ENCODE measurements at places on chromosomes 5 and 9. TPM values are rescaled to one million over a fixed set of nuclear protein-coding genes. Genes with fewer than 3 reads are reported as not detected.

- H3K27me3 ChIP-seq = peaks cover 7% of the 10 kb centered on the region
- no peaks in the 10 kb centered on the region for H3K4me1 ChIP-seq
- no peaks in the 10 kb centered on the region for H3K36me3 ChIP-seq
- no peak overlapping the region for H3K4me3 ChIP-seq
- no peak overlapping the region for H3K27ac ChIP-seq
- DNase-seq = no peak
These were observed 24.1 kb downstream of the S1PR3 start for GRCh38 chr9:89015336-89015735.

DNA sequence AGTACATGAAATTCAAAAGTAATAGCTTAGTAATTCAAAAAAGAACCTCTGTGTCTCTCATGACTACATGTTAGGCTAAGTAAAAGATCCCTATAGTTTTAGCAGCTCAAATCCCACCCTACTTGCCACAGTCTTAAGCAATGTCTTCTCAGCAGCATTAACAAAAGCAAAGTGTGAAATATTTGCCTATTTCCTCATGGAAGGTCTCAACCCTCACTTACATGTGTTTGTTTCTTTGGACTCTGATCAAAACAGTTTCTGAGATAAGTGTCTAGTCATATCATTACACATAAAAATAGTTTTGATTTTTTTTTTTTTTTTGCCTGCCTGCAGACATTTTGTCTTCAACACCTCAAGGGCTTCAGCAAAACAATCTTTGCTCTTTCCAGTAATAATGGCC is 310.5 kb downstream of the CETN3 start:
- no peak overlapping the region for H3K27ac ChIP-seq
- no peak for DNase-seq
- H3K4me1 ChIP-seq = no peaks in the 10 kb centered on the region
- no peak overlapping the region for H3K4me3 ChIP-seq

Gene LRRC70
- 1.4 TPM for total RNA-seq

DNA sequence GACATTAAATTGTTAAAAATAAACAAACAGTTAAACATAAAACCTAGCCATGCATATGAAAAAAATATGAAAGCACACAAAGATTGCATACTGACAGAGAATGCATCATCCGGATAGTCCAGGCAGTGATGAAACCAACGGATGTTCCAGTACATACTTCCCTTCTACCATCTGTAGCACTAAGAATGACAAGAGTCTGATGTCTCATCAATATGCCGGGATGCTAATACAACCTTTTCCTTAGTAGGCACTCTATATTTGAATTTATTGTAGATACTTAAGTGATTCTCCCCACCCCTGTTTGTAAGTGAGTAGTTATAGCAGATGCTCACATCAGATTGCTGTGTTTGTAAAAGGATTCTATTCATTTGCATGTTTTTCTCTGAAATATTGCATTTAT is 571.2 kb upstream of the WWC1 start:
- H3K4me1 ChIP-seq = no peaks in the 10 kb centered on the region
- no peak overlapping the region for H3K4me3 ChIP-seq
- no peaks in the 10 kb centered on the region for H3K27me3 ChIP-seq
- no peak overlapping the region for H3K27ac ChIP-seq
- no peaks in the 10 kb centered on the region for H3K36me3 ChIP-seq
- no peak for DNase-seq

DNA sequence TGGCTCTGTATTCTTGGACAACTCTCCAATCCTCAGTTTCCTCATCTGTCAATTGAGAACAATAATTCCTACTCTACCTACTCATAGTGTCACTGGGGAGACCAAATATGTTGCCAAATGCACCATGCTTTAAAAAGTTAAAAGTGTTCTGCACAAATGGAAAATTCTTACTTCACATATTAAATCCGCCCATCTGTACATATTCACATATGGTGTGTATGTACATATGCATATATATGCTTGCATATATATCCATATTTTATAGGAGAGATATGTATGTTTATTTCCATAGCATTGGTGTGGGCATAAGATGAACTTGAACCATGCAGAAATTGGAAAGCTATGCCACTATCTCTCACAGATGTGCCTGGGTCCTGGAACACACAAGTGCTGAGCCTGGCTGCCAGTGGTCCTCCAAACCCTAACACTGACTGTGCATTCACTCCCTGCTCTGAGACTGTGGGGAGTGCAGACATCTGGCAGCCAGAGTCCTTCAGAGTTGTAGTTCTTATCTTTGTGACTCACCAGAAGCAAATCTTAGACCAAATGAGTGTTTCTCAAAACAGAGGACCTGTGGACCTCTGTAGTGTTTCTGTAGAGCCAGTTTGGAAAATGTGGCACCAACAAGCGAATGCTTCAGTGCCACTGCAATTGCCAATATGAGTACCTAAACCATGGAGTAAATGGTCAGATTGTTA is 168.7 kb downstream of the GRIA1 start:
- no peak for DNase-seq
- H3K36me3 ChIP-seq = no peaks in the 10 kb centered on the region
- no peaks in the 10 kb centered on the region for H3K27me3 ChIP-seq
- H3K27ac ChIP-seq = no peak overlapping the region

GRCh38 chr9:87876708-87877107 is 6.0 kb upstream of the SPATA31E1 start:
- no peak for DNase-seq
- no peak overlapping the region for H3K4me3 ChIP-seq
- H3K27ac ChIP-seq = no peak overlapping the region
- no peaks in the 10 kb centered on the region for H3K27me3 ChIP-seq
- H3K36me3 ChIP-seq = no peaks in the 10 kb centered on the region

DNA sequence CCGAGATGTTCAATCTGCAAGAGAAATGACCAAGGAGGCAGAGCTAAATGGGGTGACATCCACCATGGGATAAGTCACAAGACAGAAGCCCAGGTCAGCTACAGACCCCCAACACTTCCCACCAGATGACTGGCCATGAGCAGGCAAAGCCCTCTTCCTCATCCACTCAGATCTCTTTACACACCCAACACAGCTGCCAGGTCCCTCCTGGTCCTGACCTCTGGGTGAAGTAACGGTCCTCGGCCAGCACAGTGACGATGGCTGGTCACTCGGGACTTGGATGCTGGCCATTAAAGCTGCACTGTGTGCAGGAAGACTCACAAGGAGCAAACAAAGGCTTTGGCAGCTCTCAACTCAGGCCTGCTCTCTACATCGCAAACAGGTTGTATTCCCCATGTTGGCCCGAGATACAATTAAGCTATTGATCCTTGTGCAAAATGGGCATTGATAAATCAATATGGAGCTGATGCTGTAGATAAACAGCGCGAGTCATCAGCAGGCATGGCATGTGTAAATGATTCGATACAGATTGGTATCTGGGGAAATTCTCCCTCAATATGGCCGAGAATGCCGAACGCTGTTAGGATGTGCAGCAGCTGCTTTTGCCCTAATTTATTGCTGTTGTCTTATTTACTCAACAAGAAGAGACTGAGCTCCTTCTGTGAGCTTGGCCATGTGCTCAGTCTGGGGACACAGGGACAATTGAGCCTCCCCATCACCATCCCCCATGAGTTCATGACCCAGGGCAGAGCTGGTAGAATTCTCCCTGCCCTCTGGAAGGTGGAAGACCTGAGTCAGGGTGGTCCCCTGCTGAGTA is 98.7 kb downstream of the C5orf15 start:
- H3K4me3 ChIP-seq = no peak overlapping the region
- no peak overlapping the region for H3K27ac ChIP-seq
- H3K36me3 ChIP-seq = no peaks in the 10 kb centered on the region
- DNase-seq = no peak
- no peaks in the 10 kb centered on the region for H3K4me1 ChIP-seq

GRCh38 chr5:179176166-179176565 is 116.0 kb downstream of the ZNF354C start:
- no peaks in the 10 kb centered on the region for H3K27me3 ChIP-seq
- H3K27ac ChIP-seq = no peak overlapping the region
- H3K4me1 ChIP-seq = no peaks in the 10 kb centered on the region
- no peak for DNase-seq
- no peak overlapping the region for H3K4me3 ChIP-seq

Gene SLC27A4
- total RNA-seq = 13.9 TPM

Gene CNTNAP3B
- total RNA-seq = not detected

GRCh38 chr9:121573717-121574485 is 74.3 kb upstream of the GGTA1 start:
- no peaks in the 10 kb centered on the region for H3K27me3 ChIP-seq
- H3K4me3 ChIP-seq = no peak overlapping the region
- no peaks in the 10 kb centered on the region for H3K4me1 ChIP-seq
- no peak for DNase-seq
- no peak overlapping the region for H3K27ac ChIP-seq
- H3K36me3 ChIP-seq = no peaks in the 10 kb centered on the region

DNA sequence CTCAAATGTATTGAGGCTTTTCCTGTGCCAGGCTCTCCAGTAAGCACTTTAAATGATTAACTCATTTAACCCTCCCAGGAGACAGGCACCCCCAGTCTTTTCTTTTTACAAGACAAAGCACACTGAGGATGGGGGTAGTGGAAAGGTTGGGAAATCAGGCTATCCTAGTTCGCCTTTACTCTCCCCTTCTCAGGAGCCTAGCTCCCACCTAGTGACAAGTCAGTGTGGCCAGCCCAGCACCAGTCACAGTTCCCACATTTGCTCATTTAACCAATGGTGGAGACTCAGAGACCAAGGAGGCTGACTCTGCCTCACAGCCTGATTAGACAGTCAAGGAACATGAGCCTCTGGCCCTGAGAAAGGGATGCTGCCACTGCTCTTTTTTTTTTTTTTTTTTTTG is 3.5 kb downstream of the ALDH7A1 start:
- no peak overlapping the region for H3K27ac ChIP-seq
- no peak overlapping the region for H3K4me3 ChIP-seq
- H3K27me3 ChIP-seq = no peaks in the 10 kb centered on the region
- no peaks in the 10 kb centered on the region for H3K36me3 ChIP-seq

GRCh38 chr9:113892861-113893491 is 16.9 kb downstream of the ZNF618 start:
- no peaks in the 10 kb centered on the region for H3K36me3 ChIP-seq
- no peak overlapping the region for H3K27ac ChIP-seq
- no peaks in the 10 kb centered on the region for H3K4me1 ChIP-seq
- DNase-seq = no peak
- H3K27me3 ChIP-seq = no peaks in the 10 kb centered on the region

DNA sequence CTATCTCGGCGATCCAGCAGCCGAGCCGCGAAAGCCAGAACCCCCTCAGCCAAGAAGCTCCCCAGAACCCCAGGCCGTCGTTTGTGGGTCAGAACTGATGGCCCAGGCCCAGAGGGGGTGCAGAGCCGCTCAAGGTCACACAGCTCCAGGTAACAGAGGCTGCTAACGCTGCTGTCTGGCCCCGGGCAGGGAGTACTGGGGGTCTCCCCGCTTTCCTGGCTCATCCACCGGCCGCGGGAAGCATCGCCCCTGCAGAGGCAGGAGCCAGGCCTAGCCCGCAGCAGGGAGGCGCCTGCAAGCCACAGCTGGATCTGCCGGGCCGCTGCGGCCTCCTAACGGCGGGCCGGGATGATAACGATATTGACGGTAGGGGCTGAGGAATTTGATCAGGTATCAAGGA is 39.4 kb upstream of the CTSV start:
- no peak for DNase-seq
- no peaks in the 10 kb centered on the region for H3K27me3 ChIP-seq
- H3K4me1 ChIP-seq = no peaks in the 10 kb centered on the region
- no peak overlapping the region for H3K27ac ChIP-seq
- H3K4me3 ChIP-seq = no peak overlapping the region

DNA sequence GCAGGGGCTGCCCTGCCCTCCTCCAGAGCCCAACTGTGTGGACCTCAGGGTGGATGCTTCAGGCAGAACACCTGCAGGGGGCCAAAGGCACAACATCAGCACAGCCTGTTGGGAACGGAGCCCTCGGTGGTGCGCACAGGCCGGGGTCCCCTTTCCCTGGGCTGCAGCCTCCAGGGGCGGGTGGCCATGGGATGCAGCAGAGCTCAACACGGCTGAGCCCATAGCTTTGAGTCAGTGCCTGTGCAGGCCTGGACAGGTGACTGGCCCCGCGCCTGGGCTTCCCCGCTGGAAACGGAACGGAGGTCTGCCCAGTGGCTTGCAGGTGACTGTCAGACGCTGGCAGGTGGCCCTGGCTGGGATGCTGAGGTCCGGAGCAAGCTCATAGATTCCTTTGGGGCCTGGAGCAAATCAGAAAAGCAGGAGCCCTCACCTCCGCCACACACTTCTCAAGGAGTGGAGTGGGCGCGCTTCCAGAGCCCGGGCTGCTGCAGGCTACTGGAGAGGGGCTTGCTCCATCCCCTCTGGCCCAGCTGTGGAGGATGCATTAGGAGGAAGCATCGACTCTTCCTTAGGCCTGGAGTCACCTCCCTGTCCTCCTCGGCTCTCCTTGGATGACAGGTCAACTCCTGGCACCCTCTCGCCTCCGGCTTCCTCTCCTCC is 69.8 kb upstream of the RNU6ATAC start:
- H3K4me1 ChIP-seq = no peaks in the 10 kb centered on the region
- H3K27me3 ChIP-seq = no peaks in the 10 kb centered on the region
- no peaks in the 10 kb centered on the region for H3K36me3 ChIP-seq
- no peak overlapping the region for H3K4me3 ChIP-seq
- no peak overlapping the region for H3K27ac ChIP-seq
- DNase-seq = no peak

- H3K27ac ChIP-seq = no peak overlapping the region
- peaks cover 12% of the 10 kb centered on the region for H3K27me3 ChIP-seq
- no peak overlapping the region for H3K4me3 ChIP-seq
- DNase-seq = peak; percentile 32
These were observed 1.5 kb downstream of the GGTA1 start for GRCh38 chr9:121498150-121498486.

Gene PFDN1
- 24.8 TPM for total RNA-seq

DNA sequence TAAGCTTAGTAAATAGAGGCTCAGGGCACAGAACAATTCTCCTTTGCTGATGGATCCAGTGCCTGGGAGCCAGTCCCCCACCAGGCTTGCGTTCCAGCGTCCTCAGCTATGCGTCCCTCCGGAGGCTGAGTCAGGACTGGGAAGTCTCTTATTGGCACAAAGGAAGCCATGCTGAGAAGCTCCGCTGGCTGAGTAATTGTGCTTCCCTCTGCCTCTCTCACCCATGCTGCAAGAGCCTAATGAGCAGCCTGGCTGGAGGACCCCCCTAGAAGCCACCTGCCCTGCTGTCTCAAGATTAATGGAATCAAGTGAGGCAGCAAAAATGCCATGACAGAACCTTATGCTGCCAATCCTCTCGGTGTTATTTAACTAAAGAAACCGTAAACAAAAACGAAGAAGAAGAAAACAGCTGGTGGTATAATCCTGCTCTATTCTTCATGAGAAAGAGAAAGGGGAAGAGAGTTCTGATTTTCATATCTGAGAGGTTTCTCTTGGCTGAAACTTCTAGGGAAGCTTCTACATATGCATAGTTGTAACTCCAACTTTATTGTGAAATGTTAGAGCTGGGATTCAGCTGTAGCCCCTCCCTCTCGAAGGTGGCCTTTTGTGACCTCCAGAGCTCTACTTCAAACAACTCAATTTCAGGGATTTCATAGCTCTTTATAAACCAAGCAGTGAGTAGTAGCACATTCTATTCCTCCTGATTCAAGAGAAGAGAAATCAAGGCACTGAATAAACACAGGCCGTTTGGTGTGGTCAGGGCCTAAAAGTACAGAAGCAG is 185.4 kb upstream of the SEMA6A start:
- no peaks in the 10 kb centered on the region for H3K4me1 ChIP-seq
- H3K27me3 ChIP-seq = no peaks in the 10 kb centered on the region
- DNase-seq = no peak
- H3K27ac ChIP-seq = no peak overlapping the region
- no peaks in the 10 kb centered on the region for H3K36me3 ChIP-seq
- no peak overlapping the region for H3K4me3 ChIP-seq

All from CD4-positive, alpha-beta memory T cell (primary cell).